MV-4-11 (cell line): ENCODE measurements at places on chromosomes 2 and 18.

DNA sequence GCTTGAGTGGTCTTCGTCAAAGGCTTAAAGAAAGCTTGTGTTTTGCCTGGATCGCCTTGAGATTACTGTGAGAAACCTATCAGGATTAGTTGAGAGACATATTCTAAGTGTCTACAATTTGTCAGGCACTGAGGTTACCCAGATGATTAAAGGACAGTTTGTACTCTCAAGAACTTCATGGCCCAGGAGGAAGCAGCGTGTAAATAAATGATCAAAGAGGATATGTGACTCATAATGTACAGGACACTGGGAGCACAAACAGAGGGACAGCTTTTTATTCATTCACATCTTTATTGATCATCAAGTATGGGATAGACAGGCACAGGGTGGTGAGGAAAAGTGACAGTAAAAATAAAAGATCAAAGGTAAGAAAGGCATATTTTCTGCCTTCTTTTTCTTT, 152.6 kb upstream of the FSHR start:
- DNase-seq: no peak

DNA sequence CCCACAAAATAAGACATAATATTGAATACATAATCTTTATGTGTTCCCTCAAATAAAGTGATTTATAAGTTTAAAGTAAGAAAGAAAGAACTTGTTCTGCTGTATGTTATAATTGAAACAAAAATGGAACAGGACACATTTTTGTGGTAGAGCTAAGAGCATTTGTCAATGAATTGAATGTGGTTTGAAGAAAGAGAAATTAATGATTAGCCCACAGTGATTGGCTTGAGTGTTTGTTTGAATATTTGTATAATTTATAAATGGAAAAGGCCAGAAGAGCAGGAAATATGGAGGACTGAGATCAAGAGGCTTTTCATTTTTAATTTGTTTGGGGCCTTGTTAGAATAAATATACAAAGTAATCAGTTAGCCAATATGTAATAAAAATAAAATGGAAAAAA, 395.1 kb upstream of the CDH19 start:
- no peak for DNase-seq

GRCh38 chr2:62704654-62705006, 883 bp upstream of the EHBP1 start:
- DNase-seq: no peak

DNA sequence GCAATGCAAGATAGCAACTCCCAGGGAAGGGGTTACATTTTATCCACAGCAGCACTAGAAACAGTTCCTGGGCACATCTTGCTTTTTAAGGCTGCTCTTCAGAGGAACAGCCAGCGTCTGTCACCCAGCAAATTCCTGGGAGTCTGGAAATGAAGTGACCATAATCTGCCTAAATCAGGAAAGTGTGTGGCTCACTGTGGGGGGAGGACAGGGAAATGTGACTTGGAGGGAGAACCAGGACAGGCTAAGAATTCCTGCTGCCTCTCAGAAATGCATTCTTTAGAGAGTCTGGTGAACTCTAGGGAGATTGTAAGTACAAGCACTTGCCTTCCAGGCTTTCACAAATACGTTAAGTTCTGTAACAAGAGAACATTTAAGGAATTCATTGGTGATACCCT, 364.3 kb upstream of the SPHKAP start:
- DNase-seq: no peak

DNA sequence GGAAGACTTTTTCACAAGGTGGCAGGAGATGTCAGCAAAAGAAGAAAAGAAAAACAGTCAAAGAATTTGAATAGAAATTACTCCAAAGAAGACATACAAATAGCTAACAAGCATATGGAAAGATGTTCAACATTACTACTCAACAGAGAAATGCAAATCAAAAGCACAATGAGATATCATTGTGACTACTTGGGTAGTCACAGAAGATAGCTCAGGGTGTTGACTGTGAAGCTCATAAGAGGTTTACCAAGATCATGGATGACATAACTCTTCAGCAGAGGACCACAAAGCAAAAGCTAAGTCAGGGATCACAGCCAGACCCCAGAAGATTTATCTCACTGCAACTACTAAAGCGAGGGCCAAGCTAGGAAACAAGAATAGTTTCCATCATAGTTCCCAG, 53.0 kb upstream of the TANK start:
- no peak for DNase-seq

GRCh38 chr2:96914332-96914731, 44.5 kb upstream of the SEMA4C start:
- DNase-seq: no peak

DNA sequence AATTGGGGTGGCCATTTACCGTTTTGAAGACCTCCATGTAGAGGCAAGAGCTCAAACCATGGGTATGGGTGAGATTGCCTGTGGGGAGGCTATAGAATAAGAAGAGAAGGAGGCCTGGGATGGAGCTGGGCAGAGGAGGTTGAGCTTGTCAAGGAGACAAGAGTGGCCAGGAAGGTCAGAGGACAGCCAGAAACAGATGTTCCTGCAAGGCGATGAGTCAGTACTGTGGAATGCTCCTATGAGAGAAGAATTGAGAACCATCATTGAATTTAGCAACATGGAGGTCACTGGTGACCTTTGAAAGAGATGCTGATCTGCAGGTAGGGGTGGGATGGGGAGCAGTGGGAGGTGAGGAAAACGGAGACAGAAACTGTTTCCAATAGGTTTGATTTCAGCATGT, 3.5 kb downstream of the ACSL3 start:
- DNase-seq: no peak

DNA sequence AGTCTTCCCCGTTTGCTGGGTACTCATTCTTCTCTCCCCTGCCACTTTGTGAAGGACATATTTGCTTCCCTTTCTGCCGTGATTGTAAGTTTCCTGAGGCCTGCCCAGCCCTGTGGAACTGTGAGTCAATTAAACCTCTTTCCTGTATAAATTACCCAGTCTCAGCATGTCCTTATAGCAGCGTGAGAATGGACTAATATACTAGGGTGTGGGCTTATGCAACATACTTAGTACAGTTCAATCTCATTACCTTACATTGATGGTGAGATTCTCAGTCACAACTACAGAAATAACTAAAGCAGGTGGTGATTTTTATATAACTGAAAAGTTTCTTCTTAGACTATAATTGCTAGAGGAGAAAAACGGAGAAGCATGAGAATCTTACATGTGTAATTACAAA, 237.9 kb upstream of the MMADHC start:
- no peak for DNase-seq
